ENCODE measurements at places on chromosomes 3 and 15.

DNA sequence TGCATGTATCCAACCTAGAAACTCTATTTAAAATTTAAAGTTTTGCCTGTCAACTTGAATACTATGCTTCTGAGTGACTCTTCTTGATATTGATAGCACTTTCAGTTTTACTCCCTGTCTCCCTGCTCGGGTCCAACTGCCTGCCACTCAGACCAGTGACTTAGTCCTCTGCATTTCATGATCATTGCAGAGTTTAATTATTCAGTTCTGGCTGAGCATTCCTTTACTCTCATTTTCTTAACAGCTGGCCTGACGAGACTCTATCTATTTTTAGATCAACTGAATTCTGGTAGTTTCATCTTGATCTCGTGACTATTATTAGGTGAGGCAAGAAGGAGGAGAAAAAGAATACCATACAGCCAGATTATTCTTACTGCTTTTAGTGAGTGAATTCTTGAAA lies 617.4 kb downstream of the SI start:
- peak; percentile 61 for DNase-seq

GRCh38 chr3:136653628-136654027 lies 98.5 kb downstream of the STAG1 start:
- DNase-seq = no peak

GRCh38 chr3:141262308-141262705 lies 30.7 kb downstream of the PXYLP1 start:
- DNase-seq = peak; percentile 88

GRCh38 chr15:33370623-33371020 lies 59.9 kb downstream of the RYR3 start:
- no peak for DNase-seq

- DNase-seq = no peak
Observed at GRCh38 chr15:64236156-64236894, 73.5 kb upstream of the PPIB start.

GRCh38 chr3:126996905-126997304 lies 14.0 kb downstream of the PLXNA1 start:
- DNase-seq = no peak

DNA sequence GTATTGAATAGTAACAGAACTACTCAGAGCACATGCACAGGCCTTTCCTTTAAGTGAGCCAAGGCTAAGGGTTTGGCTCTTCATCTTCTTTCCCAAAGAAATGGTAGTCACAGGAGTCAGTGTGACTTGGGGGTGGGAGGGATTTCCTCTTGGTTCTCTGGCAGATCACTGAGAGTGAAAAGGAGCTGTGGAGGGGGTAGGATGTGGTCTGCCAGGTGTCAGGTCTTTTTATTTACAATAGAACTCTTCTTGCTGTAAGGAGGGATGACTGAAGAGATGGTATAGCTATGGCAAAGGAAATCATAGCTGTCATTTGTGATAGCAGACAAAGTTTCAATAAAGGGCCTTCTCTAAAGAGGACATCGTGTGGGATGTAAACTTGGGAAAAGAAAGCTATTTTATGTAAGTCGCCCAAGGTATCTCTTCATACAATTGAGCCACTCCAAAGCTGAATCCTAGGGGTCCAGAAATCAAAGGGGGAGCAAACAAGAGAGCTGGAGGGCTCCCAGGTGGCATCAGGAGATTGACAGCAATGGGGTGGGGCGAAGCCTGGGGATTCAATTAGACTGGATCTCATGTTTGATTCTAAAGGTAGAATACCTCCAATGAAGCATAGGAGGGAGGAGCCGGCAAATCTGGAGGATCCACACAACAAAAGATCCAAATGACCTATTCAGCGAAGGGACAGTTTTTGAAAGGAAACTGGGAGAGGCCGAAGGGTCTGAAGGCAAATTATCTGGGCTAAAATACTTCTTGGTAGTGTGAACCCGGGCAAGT lies 20.0 kb upstream of the CHD2 start:
- no peak for DNase-seq

- no peak for DNase-seq
Observed at GRCh38 chr3:43248185-43248583, 38.2 kb upstream of the SNRK start.

- no peak for DNase-seq
Observed at GRCh38 chr15:93523481-93523880, 434.5 kb upstream of the RGMA start.

DNA sequence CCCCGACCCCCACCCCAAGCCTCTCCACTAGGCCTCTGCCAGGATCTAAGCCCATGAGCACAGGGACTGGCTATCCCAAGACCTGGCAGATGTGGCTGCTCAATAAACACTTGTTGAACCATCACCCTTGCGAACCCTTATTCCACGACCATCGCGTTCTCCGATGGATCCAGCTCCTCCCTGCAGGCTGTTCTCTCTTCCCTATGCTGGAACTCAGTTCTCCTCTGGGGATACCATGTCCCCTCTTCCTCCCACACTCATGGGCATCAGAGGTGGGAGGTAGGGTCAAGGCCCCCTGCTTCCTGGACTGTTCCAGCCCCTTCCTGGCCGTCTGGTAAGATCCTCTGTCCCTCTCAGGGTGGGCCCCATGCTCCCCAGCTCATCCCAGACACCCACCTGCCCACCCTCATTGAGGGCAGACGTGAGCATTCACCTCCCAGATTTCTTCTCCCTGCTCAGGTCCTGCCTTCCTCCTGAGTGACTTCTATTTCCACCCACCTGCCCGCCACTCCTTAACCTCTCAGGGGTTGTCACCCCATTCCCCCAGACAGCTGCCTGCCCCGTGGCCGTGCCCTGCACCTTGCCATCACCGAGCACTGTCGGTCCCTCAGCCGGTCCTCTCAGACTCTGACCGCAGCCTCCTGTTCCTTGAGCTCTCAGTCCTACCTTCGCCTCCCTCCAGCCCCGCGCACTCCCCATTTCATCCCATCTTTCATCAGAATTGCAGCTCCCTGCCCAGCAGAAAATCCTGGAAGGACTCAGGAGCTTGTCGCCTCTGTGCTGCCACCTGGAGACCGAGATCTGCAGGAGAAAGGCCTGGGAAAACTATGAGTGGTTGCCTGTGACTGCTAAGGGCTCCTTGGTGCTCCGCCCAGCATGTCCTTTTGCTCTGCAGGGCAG lies 42.0 kb downstream of the PML start:
- peak; percentile 68 for DNase-seq

DNA sequence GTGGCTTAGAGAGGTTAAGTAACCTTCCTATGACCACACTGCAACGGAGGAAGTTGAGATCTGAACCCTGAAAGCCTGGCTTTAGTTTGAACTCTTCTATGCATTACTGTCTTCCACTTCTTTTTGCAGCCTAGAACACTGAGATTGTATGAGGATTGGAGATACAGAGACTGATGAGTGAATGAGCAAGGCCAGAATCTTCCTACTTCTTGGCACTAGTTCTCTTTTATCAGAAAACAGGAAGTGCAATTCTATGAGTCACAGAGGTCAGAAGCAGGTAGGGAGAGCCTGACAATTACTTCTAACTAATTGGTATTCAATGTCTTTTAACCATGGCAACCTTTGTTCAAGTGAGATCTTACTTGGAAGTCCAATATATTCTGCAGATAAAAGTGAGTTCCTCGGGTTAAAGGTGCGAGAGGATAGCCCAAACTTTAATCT lies 219.0 kb downstream of the SHQ1 start:
- peak; percentile 22 for DNase-seq

GRCh38 chr3:148466980-148467740 lies 230.5 kb upstream of the AGTR1 start:
- no peak for DNase-seq

DNA sequence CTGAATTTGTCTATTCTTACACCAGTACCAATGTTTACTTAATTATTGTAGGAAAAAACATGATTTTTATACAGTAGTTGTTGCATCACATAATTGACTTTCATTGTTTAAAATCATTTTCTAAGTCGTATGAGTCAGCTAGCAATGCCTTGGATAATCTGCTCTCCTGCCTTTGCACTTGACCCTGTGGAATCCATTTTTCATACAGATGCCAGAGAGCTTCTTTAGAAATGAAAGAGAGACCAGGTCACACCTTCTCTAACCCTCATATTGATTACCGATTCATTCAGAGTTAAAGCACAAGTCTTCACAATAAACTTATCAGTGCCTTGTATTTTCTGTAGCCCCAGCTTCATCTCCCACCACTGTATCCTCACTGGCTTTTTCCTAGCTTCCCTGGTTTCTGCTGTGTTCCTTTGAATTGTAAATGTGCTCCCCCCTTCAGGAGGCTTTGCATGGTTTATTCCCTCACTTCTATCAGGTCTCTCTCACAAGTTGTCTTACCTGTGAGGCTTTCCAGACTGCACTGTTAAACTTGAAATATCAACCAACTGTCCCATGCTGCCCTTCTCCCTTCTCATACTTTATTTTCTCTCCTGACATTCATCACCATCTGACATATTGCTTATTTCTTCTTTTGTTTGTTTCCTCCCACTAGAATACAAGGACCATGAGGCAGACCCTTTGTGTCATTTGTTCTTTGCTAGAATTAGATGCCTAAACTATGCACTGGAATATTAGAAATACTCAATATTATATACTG lies 662.0 kb upstream of the GBE1 start:
- DNase-seq = no peak

- DNase-seq = peak; percentile 93
Observed at GRCh38 chr3:192884777-192885773, 32.6 kb downstream of the MB21D2 start.

DNA sequence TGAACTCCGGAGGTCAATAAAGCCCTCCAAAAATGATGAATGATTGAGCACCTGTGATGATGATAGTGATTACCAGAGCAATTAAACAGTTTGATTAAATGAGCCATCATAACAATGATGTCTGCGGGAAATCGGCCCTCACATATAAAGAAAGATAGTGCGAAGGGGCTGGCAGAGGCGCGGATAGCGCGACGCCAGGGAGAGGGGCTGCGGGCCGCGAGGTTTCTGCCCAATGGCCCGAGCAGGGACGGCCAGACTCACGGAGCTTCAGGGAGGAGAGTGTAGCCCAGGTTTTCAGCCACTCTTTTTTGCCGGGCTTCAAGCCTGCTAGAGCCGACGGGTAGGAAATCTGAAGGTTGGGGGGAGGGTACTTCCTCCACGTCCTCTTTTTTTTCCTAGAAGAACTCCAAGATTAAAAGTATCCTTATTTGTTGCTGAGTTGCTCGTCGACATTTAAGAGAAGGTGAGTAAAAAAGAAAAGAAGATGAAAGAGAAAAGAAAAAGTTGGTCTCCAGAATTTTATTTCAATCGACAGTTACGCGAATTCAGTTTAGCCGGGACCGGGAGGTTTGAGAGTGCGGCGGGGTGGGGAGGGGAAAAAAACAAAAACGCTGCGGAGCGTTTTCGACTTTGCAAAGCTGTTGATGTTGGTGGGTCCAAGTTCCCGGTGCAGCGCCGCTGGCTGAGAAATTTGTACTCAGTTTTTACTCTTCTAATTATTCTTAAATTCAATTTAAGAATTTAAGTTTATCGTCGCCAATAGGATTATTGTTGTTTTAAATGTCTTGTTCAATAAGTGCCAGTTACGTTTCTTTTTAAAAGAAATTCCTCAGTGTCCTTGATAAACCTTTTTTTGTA lies 2.2 kb upstream of the MEIS2 start:
- peak; percentile 37 for DNase-seq

GRCh38 chr3:114455432-114455831 lies 161.6 kb downstream of the TIGIT start:
- no peak for DNase-seq

GRCh38 chr3:160065282-160065681 lies 76.6 kb downstream of the IL12A start:
- no peak for DNase-seq

- no peak for DNase-seq
Observed at GRCh38 chr3:185896636-185897035, 41.2 kb downstream of the TRA2B start.

DNA sequence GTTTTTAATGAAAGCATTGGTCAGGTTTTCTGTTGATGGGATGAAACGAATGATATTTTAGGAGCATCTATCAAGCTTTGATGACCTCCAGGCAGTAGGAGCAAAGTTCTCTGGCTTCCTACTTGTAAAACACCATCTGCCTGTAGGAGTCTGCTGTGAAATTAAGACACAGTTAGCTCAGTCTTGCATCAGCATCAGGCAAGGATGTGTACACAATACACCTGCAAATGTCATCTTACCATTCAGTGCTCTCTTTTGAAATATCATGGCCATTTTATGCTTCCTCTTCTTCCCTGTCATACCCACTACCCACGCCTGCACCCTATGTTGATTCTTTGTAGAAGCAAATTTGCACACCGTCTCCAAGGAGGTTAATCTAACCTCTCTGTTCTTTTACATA lies 38.2 kb downstream of the B3GALNT1 start:
- no peak for DNase-seq

- DNase-seq = peak; percentile 75
Observed at GRCh38 chr3:189457201-189457607, 174.0 kb upstream of the TP63 start.

- no peak for DNase-seq
Observed at GRCh38 chr3:119279584-119280243, 14.5 kb upstream of the ARHGAP31 start.

DNA sequence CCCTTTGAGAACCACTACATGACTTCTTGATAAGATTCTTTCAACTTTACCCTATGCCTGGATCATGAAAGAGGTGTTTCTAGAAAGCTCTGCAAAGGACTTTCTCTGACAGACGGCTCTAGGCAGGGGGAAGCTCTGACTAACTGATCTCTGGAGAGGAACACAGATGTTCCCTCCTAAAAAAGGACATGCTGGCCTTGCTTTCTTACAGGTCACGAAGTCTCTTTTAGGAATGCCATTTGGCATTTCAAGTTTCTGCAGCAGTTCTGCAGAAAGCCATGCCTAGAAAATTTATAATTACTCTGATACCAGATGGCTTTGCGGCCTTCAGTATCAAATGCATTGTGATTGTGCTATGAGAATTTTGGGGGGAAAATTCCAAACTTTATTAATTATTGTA lies 275.4 kb upstream of the CTDSPL start:
- DNase-seq = no peak

- peak; percentile 45 for DNase-seq
Observed at GRCh38 chr3:55075846-55076245, 148.0 kb upstream of the LRTM1 start.

GRCh38 chr15:73924171-73924921 lies 1.9 kb upstream of the LOXL1 start:
- peak; percentile 93 for DNase-seq

DNA sequence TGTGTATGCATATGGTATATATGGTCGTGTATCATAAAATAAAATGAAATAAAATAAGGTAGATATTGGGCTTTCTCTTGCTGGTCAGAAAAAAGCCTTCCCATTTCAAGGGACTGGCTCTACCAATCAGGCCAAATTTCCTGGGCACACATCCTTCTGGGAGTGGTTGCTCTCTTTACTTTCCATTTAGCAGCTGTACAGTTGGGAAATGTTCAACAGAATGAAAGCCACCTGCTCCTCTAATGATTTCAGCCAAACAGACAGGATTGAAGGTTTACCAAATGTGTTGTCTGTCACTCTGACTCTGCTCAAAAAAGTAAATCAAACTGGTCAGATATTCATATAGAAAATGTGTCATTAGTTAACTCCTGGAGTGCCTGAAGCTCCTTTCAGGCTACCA lies 380.4 kb downstream of the ROBO2 start:
- DNase-seq = no peak
